Posterior cingulate gyrus (tissue), 11 donors: ENCODE measurements at places on chromosomes 7 and 10.

- no peak for DNase-seq
Observed at GRCh38 chr7:42014625-42015618, 222.1 kb downstream of the GLI3 start.

DNA sequence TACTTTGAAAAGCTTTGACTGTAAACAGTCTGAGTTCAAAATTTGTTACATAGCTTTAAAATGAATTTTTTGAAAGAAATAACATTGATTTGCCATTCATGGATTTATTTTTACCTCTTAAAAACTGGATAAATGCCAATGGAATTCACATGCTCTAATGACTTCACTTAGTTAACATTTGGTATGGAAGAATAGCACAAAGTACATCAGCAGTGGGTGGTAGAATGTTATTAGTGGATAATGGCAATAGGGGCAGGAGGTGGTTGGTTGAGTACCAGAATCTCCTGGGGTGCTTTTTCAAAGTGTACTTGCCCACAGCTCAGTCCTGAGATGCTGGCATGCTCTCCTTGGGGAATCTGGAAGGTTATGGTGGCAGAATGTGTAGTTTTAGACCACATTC, 4.7 kb downstream of the PPP1R9A start:
- no peak for DNase-seq

DNA sequence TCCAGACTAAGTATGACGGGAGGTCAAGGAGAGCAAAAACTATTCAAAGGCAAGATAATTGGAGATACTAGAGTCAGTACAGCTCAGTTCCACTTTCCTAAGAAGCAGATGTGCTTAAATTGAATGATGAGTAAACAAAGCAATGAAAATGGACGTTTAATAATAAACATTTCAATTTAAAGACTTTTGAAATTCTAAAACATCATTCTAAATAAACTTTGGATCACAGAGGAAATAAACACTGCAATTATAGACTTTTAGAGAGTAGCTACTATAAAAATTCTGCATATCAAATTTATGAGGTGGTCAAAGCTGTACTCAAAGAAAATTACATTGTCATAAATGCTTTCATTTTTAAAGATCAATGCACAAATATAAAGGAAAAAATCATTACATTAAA, 418.3 kb downstream of the GPAM start:
- DNase-seq: no peak

GRCh38 chr10:70272925-70273316, 10.9 kb downstream of the NPFFR1 start:
- no peak for DNase-seq

GRCh38 chr10:26335574-26336093, 102.5 kb upstream of the APBB1IP start:
- DNase-seq: no peak

- no peak for DNase-seq
Observed at GRCh38 chr10:49690698-49691356, 11.4 kb downstream of the C10orf53 start.

GRCh38 chr7:22343612-22344011, 13.3 kb downstream of the RAPGEF5 start:
- no peak for DNase-seq

DNA sequence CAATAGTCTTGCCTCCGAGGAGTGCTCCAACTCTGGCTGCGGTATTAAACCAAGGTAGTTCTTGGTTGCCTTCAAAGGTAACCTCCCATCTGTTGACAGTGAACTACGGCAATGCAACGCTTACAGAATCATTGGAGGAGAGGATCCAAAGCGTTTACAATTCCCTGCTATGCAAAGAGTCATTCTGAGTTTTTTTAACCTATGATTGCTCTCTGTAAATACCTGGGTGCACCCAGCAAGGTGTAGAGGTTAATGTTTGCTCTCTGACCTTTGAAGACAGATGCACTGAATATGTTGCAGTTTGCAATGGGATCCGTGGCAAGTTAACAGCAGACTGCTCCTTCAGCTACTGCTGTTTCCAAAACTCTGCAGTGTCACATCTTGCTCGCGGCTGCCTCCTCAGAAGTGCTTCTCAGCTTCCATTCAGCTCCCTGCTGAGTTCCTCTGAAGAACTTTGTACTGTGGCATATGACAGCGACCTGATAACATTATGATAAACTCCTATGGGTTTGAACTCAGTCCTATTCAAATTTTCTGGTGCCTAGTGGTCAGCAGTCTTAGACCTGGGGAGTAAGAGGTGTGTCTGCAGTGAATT, 29.0 kb downstream of the KIAA1217 start:
- no peak for DNase-seq

GRCh38 chr10:100348389-100348927, 1.4 kb downstream of the SCD start:
- DNase-seq: no peak

DNA sequence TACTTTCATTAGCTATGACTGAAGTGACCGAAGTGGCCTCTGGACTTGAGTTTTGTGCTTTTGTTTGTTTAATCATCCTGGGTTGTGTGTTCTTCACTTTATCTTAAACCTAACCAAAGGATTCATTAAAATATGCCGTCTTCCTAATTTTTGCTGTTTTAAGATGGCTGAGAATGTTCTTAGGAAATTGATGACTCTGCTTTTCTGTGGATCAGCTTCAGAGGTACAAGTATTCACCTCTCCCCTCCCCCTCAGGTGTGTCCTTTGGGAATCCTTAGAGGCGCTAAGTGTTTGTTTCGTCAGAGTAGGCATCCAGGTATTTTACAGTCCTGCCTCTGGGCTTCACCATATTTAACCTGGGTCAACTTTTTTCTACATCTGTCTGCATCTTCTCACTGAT, 1.1 kb downstream of the CCDC126 start:
- no peak for DNase-seq

DNA sequence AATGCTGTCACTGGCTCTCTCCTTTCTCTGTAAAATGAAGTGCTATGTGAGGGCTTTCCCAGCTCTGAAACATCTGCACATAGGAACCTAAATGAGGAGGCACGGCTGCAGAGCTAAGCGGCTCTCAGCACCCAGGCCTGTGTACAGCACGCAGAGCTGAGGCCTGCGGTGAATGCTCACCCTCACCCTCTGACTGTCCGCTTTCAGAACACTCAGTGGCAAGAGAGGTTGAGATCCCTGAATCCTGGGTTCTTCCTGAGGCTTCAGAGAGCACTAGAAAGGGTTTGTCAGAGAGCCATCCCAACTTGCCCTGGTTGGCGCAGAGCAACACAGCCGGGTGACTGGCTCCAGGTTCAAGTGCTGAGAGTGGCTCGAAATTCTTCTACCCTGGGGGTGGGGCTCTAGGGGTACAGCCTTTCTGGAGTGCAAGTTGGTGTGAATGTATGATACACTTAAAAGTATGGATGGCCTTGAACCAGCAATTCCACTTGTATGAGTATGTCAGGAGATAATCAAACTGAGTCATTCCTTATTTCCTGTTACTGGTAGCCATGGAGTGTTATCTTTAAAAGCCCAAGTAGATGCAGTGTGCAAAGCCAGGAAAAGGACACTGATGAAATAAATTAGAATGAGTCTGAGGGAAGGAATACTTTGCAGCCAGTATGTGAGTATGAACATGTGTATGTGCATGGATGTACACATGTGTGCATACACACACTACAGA, 1.7 kb upstream of the CCDC201 start:
- DNase-seq: no peak

DNA sequence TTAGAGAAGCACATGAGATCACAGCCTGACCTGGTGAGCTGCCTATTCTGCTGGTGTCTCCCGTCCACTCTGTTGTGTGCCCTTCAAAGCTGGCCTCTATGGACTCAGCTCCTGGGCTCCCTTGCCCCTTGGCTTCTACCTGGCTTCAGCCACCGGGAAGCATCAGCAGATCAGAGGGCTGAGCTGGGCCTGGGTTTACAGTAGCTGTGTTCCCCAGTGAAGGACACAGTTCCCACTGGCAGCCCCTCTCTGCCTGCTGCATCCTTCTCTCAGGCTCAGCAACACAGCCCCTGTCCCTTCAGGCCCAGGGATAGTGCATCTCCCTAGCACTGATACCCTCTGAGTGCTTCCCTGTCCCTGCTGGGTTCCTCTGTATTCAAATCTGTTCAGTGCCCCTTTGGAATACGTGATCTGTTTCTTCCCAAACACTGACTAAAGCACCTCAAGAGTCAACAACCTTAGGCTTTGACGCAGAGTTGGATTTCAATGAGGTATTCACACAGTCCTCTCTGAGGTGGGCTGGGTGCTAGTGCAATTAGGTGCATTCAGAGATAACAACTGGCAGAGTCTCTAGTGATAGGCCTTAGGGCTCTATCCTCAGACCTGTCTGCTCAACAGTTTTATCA, 109.8 kb downstream of the GRID1 start:
- no peak for DNase-seq

DNA sequence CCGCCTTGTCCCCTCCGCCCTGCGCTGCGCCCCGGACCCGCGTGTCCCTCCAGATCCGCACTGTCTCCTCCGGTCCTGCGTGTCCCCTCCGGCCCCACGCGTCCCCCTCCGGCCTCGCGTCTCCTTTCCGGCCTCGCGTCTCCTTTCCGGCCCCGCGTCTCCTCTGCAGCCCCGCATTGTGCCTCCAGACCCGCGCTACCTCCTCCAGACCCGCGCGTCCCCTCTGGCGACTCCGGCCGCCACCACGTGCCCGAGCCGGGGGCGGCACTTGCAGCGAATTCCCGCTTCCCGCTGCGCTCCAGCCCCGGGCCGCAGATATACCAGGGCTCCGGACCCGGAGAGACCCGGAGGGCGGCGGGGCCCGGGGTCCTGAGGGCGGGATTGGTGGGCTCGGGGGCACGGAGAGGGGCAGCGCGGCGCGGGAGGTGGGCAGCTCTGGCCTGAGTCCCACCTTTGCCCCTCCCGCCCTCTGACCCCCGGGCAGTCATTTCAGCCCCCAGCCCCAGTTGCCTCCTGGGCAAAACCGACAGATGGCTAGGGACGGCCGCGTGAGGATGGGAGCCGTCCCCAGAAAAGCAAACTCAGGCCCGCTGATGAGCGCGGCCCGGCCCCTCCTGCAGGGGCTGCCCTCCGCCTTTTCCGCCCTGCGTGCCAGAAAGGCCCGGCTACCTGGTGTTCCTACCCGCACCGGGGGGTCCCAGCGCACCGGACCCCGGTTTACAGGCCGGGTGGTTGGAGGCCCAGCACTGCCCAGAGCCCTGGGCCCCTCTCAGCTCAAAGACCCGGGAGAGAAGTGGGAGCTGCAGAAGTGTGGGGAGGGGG, 56.5 kb downstream of the RBM17 start:
- no peak for DNase-seq

- DNase-seq: no peak
Observed at GRCh38 chr7:77226357-77226839, 26.8 kb upstream of the FGL2 start.

DNA sequence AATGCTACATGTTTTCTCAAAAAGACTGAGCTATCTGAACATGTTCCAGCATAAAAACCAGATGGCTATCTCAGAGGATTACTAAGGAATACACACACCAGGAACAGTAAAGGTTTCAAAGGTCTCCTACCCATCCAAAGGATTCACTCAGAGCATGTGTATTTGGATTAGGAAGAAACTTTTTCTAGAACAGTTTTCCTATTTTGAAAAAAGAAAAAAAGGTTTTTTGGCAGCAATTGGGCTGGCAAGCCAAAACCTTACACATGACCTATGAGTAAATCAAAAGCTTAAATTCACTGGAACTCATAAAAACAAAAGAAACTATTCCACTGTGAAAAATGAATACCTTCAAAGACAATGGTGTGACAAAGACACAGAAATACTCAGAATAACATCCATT, 9.6 kb downstream of the TPK1 start:
- DNase-seq: no peak

DNA sequence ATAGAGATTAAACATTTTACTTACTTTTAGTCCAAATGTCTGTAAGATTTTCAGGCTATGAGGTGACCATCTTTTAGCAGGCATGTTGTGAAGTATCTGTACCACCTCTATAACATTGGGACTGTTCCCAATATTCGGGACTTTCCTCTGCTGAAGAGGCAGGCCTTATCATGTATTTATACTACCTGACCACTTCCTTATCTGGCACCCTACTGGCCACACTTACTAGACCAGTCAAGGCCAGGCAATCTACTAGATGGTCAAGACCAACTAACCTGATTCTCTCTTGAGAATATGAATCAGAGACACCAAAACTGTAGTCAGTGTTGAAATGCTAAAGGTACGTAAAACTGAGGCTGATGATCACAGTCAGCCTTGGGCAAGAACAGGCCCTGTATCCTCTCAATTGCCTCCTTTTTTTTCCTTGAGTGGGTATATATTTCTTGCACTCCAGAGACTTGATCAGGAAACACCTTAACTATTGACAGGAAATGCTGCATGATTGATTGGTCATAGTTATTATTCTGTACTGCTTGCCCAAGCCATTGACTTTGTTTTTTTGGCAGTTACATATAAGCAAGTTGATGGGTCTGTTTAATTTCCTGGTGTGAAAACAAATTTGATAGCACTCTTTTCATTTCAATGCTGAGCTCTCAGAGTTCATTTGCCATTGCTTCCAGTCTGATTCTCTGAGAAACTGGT, 5.2 kb upstream of the PRKAR2B start:
- no peak for DNase-seq

DNA sequence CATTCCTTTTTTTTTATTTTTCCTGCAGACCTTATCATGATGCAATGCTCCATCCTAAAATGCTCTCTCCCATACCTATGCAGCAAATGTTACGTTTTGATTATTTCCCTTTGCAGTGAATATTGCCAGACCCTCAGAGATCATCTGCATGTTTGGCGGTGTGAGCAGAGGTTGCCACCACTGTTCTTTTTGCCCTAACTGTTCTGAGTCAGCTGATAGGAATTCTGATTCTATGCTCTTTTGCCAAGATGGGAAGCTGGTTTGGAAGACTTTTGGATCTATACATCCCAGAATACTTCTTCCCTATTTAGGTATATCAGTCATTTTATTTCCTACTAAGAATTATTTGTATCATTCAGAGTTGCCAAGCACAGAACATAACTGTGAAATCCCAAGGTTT, 130.5 kb downstream of the KLF6 start:
- no peak for DNase-seq

DNA sequence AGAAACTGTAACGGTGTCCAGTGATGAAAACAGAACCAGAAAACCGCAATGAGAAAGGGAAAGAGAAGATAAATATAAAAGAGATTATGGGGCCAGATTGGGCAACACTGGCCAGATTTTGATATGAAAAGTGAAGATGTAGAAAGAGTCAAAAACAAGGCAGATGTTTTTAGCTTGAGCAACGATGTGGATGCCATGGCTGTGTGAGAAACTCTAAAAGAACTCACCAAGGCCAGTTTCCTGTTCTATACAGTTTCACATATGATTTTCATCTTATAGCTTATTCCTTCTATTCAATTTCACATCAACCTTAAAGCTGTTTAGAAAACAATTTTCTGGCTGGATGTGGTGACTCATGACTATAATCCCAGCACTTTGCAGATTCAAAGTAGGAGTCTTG, 36.3 kb downstream of the CSTF2T start:
- DNase-seq: no peak

DNA sequence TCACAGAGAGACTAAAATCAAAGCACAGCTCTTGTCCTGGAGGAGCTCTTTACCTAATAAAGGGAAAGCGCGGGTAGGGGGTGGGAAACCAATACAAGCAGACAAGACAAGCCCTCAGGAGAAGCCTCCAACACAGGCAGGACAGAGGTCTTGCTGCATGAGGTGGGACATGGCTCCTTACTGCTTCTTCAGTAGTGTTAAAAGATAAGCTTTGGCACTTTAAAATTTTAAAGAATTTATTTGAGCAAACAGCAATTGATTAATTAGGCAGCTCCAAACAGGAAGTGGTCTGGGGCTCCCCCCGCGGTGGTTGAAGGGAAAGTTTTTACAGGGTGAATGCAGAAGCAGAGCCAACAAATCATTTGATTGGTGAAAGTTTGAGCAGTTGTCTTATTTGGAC, 50.3 kb upstream of the MACC1 start:
- no peak for DNase-seq

GRCh38 chr10:36608866-36609265, 516.5 kb upstream of the ANKRD30A start:
- no peak for DNase-seq

GRCh38 chr7:5230265-5231067, 40.4 kb downstream of the WIPI2 start:
- DNase-seq: no peak
